ENCODE measurements at places on chromosomes 2 and 18. TPM values are rescaled to one million over a fixed set of nuclear protein-coding genes. Genes with fewer than 3 reads are reported as not detected.

The RALBP1 gene
- polyA plus RNA-seq: 103 TPM

The TMEFF2 gene
- 2.1 TPM for polyA plus RNA-seq

The FAM161A gene
- 27.4 TPM for polyA plus RNA-seq

The EMILIN2 gene
- 3.7 TPM for polyA plus RNA-seq

The ICOS gene
- polyA plus RNA-seq: not detected

The DSG1 gene
- not detected for polyA plus RNA-seq

The OSBPL1A gene
- polyA plus RNA-seq: 55.6 TPM

The ARHGAP28 gene
- polyA plus RNA-seq: 2.9 TPM

The HOXD3 gene
- polyA plus RNA-seq: not detected

The FBLN7 gene
- 0.16 TPM for polyA plus RNA-seq

The WIPF1 gene
- 4.8 TPM for polyA plus RNA-seq

The PTPRN gene
- polyA plus RNA-seq: 4.8 TPM

The NDUFAF7 gene
- 58.2 TPM for polyA plus RNA-seq

The SLC19A3 gene
- polyA plus RNA-seq: 4.2 TPM

The SLC9A4 gene
- not detected for polyA plus RNA-seq

The MC5R gene
- polyA plus RNA-seq: 0.21 TPM

The IL36RN gene
- polyA plus RNA-seq: not detected

The INHA gene
- 1.5 TPM for polyA plus RNA-seq

The FBXO48 gene
- 1.3 TPM for polyA plus RNA-seq

The SLC11A1 gene
- 0.31 TPM for polyA plus RNA-seq

The SPP2 gene
- polyA plus RNA-seq: not detected

The MRPS9 gene
- 65.2 TPM for polyA plus RNA-seq

The CDKL4 gene
- polyA plus RNA-seq: not detected

The ARL5A gene
- polyA plus RNA-seq: 26.8 TPM

The MROH2A gene
- not detected for polyA plus RNA-seq

The TLX2 gene
- polyA plus RNA-seq: not detected
